Keratinocyte (primary cell): ENCODE measurements at places on chromosomes 6 and 20.

GRCh38 chr20:10902576-10903282, 228.9 kb upstream of the JAG1 start:
- no peak for DNase-seq

GRCh38 chr6:169326067-169326799, 72.6 kb upstream of the THBS2 start:
- DNase-seq: no peak

- no peak for DNase-seq
Observed at GRCh38 chr20:23037017-23037481, 1.9 kb downstream of the SSTR4 start.

DNA sequence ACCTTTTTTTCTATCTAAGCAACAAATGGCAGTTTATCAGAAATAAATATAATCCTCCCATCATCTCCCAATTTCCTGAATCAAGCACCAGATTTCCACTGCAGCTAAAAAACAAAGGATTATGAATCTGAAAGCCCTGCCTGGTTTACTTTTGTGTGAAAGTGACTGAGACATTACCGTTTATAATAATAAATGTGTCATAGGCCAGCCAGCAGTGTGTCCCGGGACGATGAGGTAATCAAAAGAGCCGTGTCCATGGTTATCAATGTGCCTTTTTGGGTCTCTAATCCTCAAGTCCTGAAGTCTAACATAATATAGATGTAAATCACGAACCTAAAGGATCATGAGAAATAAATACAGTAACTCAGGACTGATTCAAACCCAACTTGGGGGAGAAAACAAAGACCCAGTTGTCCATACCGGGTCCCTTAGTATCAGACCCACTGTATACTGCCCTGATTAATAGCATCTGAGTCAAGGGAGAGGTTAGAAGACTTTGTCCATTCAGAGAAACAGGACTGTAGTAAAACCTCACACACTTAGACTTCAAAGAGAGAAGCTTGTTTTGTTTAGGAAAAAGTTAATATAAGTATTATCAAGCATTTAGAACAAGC, 149.1 kb downstream of the SASH1 start:
- DNase-seq: no peak

GRCh38 chr6:164206807-164207423, 792.4 kb downstream of the QKI start:
- no peak for DNase-seq

GRCh38 chr6:138973466-138974153, 14.4 kb downstream of the REPS1 start:
- no peak for DNase-seq

DNA sequence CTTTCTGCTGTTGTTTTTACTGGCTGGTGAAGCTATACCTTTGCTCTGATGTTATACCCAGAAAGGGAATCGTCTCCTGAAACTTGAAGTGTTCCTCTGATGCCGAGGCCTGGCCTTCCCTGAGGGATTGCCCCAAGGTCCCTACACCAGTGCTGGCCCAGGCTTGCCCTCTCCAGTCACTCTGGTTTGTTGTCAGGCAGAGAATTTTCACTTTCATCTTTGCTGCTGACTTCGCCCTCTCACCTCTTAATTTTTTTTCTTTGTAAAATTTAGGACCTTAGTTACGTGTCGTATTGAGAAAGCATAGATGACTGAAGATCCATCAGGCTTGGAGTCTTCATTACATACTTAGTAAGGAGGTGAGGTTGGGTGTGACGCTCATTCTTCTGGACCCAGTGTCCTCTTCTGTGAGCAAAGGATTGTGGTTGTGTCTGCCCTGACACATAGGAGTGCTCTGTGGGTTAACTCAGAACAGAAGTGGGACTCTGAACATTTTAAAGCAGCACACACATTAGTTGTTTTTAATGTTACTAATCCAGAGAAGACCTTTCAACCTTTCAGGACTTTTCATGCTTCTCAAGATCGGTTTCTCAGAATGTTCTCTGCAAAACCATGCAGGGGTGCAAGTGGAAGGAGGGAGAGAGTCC, 45.4 kb downstream of the TULP4 start:
- no peak for DNase-seq

DNA sequence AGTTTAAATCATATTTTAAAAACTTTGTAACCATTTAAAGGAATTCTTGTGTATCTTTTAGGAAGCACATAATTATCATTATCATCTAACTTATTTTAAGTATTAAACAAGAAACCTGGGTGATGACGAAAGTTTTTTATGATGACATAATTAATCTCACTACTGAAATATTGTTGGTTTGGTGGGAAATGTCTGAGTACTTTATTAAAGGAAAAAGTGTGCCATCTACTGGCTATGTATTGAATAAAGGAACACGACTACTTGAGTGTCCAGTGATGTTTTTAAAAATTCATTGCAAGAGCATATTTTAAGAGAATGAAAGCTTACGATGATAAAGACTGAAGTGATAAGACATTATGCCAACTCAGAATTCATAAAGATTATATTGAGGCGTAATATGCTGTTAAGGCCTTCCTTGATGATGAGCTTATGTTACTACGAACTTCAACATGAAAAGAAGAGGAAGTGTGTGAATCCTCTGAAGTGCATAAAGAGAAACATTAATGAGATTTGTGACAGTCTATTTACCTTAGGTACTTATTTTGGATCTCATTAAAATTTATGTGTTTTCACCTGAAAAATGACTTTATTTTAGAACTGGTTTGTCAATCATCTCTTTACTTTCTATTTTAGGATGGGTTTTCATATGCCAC, 12.0 kb upstream of the TRMT11 start:
- no peak for DNase-seq

DNA sequence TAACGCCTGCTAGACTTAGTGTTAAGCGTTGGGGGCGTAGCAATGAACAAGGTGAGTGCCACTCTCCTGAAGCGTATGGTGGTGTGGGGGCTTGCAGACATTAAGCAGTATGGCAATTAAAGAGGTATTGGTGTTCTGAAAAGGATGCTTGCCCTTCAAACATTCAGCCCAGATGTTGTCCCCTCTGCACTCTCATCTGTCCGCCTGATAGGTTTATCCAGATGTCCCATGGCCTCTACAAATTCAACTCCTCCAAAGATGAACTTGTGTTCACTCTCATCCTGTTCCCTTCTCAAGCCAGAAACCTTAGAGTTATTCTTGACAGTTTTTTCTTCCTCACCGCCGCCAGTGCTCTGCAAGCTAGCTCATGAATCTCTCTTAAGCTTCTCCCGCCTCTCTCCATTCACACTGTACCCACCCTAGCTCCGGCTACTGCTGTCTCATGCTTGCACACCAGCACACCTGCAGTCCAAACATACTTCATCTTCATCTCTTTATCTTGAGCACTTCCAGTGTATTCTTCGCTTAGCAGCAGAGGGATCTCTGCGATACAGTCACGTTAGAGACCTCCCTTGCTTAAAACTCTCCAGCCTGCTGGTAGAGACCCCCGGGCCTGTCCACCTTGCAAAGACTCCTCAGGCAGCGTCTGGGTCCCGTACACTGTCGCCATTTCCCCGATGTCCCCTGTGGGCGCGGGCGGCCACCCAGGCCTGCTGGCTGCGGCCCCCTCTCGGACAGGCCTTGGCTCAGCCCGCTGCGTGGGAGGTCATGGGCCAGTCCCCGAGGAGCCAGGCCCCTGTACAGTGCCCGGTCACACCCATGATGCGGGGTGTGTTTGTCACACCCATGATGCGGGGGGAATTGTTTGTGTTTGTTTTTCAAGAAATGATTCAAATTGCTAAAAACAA, 962 bp downstream of the DDX27 start:
- no peak for DNase-seq

DNA sequence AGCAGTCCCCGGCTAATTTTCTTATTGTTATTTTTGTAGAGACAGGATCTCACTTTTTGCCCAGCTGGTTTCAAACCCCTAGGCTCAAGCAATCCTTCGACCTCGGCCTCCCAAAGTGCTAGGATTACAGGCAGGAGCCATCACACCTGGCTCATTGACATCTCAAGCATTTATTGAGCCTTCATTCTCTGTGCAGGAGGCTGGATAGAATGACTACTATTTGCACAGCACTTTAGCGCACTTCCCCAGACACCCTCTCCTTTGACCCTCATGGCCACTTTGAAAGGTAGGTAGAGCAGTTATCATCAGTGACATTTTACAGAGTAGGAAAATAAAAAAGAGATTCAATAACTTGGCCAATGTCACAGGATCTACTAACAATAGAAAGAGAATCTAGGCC, 124.0 kb upstream of the STXBP5 start:
- DNase-seq: no peak

GRCh38 chr6:148693882-148694484, 52.8 kb upstream of the UST start:
- DNase-seq: no peak

DNA sequence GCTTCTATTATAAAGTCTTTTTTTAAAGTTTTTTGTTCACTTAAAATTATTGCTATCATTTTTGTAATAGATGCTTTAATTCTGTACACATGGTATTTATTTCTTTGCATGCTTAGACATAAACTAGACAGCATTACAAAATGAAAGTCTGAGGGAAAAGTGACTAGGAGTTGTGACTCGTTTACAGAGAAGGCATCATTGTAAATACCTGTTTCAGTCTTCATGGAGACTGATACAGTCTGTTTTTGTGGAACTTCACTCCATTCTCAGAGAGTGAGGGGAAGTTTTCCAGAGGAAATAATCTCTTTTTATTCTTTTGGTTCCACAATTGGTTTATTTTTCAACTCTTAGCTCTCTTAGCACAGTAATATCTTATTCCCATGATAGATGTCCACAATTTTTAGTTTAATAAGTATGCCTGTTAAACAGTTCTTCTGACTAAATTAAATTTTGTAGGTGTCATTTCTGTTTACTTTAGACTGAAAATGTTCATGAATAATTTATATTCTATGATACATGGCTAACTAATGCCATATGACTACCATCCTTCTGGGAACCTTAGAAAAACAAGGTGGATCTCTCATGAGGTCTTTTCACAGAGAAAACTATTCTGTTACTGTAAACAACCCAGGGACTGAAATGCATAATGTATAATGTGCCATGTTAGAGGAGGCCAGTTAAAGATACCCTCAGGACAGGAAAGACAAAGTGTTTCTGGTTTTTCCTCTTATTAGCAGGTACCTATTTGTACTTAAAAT, 69.2 kb downstream of the MYO6 start:
- DNase-seq: no peak

GRCh38 chr20:53872081-53872541, 198.3 kb downstream of the BCAS1 start:
- no peak for DNase-seq

- no peak for DNase-seq
Observed at GRCh38 chr6:127343809-127344659, 625 bp upstream of the ECHDC1 start.

DNA sequence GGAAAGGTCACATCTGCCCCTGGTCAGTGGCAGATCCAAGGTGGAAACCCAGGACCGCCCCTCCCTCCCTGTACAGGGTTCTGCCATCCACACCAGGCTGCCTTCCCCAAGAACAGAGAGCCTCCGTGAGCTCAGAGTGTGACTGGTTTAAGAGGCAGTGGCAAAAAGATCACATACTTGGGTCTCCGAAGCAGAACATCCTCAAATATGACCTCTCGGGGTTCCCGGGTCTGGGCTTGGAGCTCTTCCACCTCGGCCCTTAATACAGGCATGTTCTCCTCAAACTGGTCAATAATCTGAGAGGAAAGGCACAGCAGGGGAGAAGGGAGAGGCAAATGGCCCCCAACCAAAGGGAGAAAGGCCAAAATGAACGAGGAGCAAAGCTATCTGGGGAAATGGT, 14.8 kb downstream of the C20orf96 start:
- no peak for DNase-seq

DNA sequence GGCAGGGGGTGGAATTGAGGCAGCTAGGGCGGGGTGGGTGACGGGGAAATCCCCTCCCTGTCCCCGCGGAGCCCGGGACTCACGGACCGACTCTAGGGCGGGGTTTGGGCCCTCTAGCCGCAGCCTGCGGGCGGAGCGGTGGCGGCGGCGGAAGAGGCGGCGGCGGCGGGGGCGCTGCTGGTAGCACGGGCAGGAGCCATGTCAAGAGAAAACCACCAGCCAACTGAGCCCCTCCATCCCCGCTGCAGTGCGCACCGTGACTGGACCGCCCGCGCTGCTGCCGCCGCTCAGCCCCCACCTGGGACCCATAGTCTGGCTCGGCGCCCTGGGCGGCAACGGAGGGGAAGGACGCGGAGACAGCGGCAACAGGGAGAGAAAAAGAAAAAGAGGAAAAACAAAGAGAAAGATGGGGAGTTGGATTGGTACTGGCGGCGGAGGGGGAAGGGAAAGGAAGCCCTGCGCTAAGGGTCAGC, 1.2 kb upstream of the C6orf62 start:
- DNase-seq: no peak

DNA sequence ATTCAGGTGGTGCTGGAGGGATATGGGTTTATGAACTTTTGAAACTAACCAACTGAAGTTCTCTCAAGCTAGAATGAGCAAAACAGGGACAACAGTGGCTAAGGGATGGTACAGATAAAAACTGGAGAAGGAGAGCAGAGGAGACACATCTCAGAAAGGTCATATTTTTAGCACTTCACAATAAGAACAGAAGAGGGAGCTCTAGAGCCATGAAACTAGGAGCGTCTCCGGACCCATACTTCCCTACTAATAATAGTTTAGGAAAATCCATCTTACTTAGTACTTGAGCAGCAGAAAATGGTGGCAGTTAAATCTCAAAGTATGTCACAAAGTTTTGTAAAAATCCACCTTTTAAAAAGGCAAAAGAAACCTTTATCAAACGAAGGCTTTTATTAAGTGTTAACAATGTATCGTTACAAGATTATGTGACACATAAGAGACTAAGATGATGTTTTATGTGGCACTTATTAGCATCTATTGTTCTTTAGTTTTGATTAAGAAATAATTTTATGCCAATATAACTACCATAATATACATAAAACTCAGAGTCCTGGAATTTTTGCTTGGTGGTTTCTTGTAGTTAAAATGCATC, 278.6 kb downstream of the TBC1D32 start:
- peak; percentile 5 for DNase-seq

- DNase-seq: no peak
Observed at GRCh38 chr6:156988276-156989158, 211.3 kb downstream of the ARID1B start.

GRCh38 chr6:1309366-1309765, 2.5 kb upstream of the FOXQ1 start:
- DNase-seq: no peak

DNA sequence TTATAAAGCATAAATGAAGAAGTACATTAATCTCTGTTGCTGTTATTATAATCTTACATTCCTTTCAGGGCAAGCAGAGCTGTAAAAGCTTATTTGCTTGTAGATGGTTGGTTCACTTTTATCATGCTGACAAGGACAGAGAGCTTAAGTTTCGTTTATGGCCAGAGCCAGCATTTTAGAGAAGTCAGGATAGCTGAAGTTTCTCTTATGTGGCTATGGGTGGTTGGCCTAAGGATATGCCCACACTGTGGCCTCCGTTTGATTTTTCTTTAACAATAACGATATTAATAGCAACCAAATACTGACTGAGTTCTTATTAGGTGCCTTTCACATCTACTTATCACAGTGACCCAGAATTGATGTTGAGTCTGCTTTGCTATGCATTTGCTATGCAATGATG, 78.5 kb downstream of the FARS2 start:
- DNase-seq: no peak

- no peak for DNase-seq
Observed at GRCh38 chr6:72622094-72622940, 453 bp downstream of the KCNQ5 start.

- DNase-seq: no peak
Observed at GRCh38 chr6:151008425-151008824, 142.9 kb downstream of the MTHFD1L start.
